Left lobe of liver (tissue), 2 donors: ENCODE measurements at places on chromosomes 7 and 10. TPM values are rescaled to one million over a fixed set of nuclear protein-coding genes. Genes with fewer than 3 reads are reported as not detected.

The FRA10AC1 gene
- 2.9 TPM for total RNA-seq

The CDC14C gene
- not detected for total RNA-seq

The OPN4 gene
- not detected for total RNA-seq

GRCh38 chr10:121092720-121093095 is 241.5 kb downstream of the WDR11 start:
- DNase-seq, result no peak

DNA sequence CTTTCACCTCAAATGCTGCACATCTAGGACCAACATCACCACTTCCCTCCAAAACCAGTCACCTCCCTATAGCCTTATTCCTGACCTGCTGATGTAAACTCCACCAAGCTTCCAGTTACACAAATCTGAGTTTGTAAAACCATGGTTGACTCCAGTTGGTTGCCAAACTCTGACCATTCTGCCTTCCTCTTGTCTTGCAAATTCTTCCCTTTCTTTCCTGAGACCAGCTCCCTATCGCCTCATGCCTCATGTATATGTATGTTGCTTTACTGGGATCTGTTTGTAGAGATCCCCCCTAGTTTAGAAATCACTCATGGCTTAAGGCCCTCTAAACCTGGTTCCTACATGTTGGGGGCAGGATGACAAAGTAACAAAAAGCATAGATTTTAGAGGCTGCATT is 31.3 kb downstream of the PAX2 start:
- DNase-seq, result no peak

DNA sequence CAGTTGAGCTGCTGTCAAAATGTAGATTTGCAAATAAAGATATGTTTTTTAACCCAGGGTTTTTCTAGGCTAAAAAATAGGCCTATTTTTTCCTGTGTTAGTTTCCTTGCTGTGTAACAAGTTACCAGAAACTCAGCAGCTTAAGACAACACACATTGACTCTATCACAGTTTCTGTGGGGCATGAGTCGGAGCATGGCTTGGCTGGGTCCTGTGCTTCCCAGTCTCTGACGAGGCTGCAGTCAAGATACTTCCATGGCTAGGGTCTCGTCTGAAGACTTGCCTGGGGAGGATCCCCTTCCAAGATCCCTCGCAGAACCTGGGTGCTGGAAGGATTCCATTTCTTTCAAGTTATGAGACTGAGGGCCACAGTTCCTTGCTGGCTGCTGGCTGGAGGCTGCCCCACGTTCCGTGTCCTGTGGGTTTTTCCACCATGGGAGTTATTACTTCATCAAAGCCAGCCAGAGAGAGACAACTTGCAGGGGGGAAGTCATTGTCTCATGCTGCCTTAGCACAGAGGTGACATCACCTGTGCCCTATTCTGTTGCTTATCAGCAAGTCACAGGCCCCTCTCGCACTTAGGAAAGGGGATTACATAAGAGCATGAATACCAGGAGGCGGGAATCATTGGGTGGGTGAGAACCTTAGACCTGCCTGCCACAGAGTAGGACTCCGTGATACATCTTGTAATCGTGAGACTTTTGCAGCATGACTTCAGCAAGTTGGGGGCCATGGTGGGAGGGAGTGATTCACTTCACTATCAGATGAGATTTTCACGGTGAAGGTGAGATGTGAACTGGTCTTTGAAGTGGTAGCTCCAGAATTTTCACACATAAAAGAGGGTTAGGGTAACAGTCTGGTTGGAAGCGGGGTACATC is 77.9 kb downstream of the CCNY start:
- no peak for DNase-seq

DNA sequence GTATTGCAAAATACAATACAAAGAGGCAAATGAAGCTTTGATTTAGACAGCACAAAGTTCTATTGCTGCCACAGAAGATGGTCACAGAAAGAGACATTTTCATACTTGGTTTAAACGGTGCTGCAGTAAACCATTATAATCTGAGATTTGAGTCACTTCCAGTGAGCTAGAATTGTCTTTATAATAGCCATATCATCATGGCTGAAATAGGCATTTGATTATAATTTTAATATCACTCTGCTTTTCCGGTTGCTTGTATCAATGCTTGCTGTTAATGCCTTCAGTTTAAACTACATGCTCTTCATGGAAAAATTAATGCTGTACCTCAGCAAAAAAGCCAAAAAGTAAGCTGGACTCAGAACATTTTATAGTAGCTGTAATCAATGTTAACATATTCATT is 48.5 kb downstream of the CPEB3 start:
- DNase-seq, result no peak
